Fibroblast of skin of left biceps (primary cell): ENCODE measurements at places on chromosomes 6 and 20.

- DNase-seq = peak; percentile 49
Observed at GRCh38 chr20:47998736-47999135, 213.5 kb upstream of the SULF2 start.

GRCh38 chr6:168302534-168302933, 17.0 kb downstream of the DACT2 start:
- DNase-seq = no peak

GRCh38 chr6:147057188-147057587, 147.0 kb upstream of the STXBP5 start:
- no peak for DNase-seq

DNA sequence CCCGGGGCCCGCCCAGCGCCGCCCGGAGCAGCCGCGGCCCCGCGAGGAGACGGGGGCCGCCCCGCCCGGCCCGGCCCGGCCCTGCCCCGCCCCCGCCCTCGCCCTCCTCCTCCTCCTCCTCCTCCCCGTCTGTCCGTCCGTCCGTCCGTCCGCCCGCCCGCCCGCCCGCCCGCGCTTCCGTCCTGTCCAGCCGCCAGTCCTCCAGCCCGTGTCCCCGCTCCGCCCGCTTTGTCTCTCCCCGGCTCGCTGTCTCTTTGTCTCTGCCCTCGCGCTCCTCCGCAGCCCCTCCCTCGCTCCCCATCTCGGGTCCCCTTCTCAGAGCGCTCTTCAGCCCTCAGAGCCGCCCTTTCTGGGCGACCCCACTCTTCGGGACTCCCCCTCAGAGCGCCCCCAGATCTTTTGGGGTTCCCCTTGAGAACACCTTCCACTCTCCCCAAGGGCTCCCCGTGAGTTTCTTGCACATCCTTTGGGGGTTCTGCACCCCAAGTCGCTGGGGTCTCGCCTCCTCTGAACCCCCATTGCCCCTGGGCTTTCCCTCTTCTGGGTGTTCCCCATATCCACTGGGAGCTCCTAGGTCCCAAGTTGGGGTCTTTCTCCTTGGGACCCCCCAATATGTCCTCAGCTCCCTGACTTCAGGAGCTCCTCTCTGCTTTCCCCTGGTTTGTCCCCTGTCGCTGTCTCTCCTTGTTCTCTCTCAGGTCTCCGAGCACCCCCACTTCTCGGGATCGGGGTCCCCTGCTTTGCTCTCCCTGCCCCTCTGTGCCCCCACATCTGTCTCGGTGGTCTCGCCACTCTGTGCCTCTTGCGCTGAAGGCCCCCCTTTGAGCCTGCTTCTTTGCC, 79.5 kb upstream of the MYL9 start:
- DNase-seq = no peak

DNA sequence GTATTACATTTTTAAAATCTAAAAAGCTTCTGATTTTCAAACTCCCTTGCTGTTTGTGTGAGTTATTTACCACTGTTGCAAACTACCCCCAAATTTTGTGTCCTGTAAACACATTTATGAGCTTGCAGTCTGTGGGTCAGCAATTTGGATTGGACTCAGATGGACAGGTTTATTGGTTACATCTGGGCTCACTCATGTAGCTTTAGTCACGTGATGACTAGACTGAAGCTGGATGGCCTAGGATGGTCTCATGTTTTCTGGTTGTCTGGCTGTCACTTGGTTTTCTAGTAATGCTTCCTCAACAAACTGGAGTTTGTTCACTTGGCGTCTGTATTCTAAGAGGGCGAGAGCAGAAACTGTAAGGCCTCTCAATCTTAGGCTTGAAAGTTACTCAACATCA, 12.2 kb upstream of the C6orf58 start:
- DNase-seq = no peak

- peak; percentile 73 for DNase-seq
Observed at GRCh38 chr6:163416557-163417253, 2.2 kb downstream of the QKI start.

DNA sequence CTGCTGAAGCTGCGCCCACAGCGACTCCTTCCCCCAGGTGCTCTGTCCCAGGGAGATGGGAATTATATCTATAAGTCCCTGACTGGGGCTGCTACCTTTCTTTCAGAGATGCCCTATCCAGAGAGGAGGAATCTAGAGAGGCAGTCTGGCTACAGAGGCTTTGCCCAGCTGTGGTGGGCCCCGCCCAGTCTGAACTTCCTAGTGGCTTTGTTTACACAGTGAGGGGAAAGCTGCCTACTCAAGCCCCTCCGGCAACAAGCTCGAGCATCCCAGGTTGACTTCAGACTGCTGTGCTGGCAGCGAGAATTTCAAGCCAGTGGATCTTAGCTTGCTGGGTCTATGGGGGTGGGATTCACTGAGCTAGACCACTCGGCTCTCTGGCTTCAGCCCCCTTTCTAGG, 152.5 kb upstream of the MAP3K7 start:
- no peak for DNase-seq
